ENCODE measurements at places on chromosomes 4 and X. TPM values are rescaled to one million over a fixed set of nuclear protein-coding genes. Genes with fewer than 3 reads are reported as not detected.

The ERVMER34-1 gene
- 0.89 TPM for polyA plus RNA-seq

The PNCK gene
- polyA plus RNA-seq = 0.67 TPM

The MAGEB10 gene
- not detected for polyA plus RNA-seq

The GLUD2 gene
- polyA plus RNA-seq = 0.35 TPM

The GRIA2 gene
- polyA plus RNA-seq = 0.03 TPM

The TXK gene
- polyA plus RNA-seq = 1.6 TPM

The EFHC2 gene
- polyA plus RNA-seq = 2.4 TPM

The FABP2 gene
- not detected for polyA plus RNA-seq

The ARSJ gene
- 2.3 TPM for polyA plus RNA-seq

GRCh38 chr4:128268970-128269369 is 18.6 kb downstream of the PGRMC2 start:
- no peaks in the 10 kb centered on the region for H3K36me3 ChIP-seq
- H3K27ac ChIP-seq = no peak overlapping the region
- H3K4me3 ChIP-seq = no peak overlapping the region
- H3K27me3 ChIP-seq = no peaks in the 10 kb centered on the region
- no peak for DNase-seq

DNA sequence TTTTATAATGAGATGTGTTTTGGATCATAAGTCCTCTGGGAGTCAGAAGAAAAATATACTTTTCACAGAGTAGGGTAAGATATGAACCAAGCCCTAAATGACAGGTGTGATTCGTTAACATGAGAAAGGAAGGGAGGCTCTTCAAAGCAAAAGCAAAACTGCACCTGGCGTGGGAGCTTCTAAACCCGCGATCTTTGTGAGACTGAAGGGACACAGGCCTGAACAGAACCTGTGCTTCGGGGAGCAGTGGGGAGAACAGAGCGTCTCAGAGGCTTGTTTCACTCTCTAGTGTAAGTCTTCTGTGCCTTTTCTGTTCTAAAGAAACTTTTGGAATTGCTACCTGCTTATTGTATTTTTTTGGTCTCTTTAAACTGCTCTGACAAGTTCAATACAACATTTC is 30.2 kb upstream of the CYP4V2 start:
- no peak overlapping the region for H3K27ac ChIP-seq
- DNase-seq = no peak
- H3K4me1 ChIP-seq = no peaks in the 10 kb centered on the region
- H3K36me3 ChIP-seq = peaks cover 13% of the 10 kb centered on the region
- H3K27me3 ChIP-seq = no peaks in the 10 kb centered on the region

DNA sequence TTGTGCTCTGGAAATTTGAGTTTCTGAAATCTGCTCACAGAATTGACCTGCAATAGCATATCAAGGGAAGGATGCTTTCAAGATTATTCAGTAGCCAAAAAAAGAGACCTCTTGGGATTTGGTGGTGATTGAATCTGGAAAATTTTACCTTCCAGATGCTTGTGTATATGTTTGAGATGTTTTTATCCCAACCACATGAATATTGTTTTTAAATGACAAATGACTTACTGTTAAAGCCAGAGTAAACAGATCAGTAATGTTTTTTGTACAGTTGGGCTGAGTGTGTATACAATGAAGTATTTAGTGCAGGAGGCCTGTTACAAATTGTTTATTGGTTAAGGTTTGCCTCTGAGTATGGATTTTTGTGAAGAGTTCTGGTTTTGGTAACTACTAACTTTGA is 126.5 kb downstream of the CBR4 start:
- H3K27ac ChIP-seq = no peak overlapping the region
- no peak for DNase-seq
- H3K27me3 ChIP-seq = no peaks in the 10 kb centered on the region
- no peak overlapping the region for H3K4me3 ChIP-seq
- H3K4me1 ChIP-seq = peaks cover 3% of the 10 kb centered on the region

DNA sequence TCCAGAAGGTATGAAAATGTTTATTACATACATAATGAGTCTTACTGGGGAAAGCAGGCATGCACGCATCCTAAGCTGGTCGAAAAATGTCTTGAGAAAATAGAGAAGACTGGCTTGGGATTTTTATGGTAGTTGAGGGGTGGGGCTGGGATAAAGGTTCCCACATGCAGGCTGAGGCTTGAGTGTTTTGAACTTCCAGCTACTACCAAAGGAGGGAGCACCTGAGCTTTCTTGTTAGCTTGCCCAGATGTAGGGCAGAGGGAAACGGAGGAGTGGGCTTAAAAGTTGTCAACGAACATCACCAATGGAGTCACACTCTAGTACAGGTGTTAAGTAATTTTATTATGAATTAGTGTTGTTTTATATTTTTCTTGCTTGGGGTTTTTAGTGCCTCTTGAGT is 39.6 kb upstream of the SRPX start:
- no peak overlapping the region for H3K4me3 ChIP-seq
- H3K27me3 ChIP-seq = peaks cover 24% of the 10 kb centered on the region
- no peaks in the 10 kb centered on the region for H3K4me1 ChIP-seq
- H3K27ac ChIP-seq = no peak overlapping the region
- no peak for DNase-seq

GRCh38 chr4:144556636-144557035 is 89.3 kb upstream of the HHIP start:
- no peaks in the 10 kb centered on the region for H3K27me3 ChIP-seq
- no peaks in the 10 kb centered on the region for H3K36me3 ChIP-seq
- H3K4me3 ChIP-seq = no peak overlapping the region
- no peak for DNase-seq
- H3K27ac ChIP-seq = no peak overlapping the region

GRCh38 chr4:153365003-153365402 is 20.5 kb downstream of the MND1 start:
- H3K4me1 ChIP-seq = no peaks in the 10 kb centered on the region
- no peaks in the 10 kb centered on the region for H3K27me3 ChIP-seq
- H3K27ac ChIP-seq = no peak overlapping the region
